HCEC 1CT (cell line): ENCODE measurements at places on chromosomes 7 and 10.

DNA sequence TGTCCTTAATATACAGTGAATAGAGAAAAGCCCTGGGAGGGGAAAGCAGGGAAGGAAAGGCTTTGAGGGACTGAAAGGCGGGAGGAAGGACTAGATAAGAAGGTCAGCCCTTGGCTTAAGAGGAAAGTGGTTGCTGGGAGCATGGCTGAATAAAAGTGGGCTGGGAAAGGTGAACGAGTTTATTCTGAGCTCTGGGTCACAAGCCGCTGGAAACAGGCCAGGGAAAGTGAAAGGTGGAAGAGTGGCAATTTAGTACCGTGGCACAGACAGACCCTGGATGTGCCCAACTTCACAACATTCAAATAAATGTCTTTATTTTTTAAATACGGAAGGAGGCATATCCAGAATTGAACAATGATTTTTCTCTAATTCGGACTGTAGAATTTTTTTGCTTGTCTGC, 39.7 kb downstream of the TAC1 start:
- DNase-seq, result no peak

GRCh38 chr7:135964791-135965190, 12.4 kb downstream of the MTPN start:
- DNase-seq, result peak; percentile 20

GRCh38 chr10:42926843-42927242, 144.2 kb downstream of the BMS1 start:
- DNase-seq, result no peak

DNA sequence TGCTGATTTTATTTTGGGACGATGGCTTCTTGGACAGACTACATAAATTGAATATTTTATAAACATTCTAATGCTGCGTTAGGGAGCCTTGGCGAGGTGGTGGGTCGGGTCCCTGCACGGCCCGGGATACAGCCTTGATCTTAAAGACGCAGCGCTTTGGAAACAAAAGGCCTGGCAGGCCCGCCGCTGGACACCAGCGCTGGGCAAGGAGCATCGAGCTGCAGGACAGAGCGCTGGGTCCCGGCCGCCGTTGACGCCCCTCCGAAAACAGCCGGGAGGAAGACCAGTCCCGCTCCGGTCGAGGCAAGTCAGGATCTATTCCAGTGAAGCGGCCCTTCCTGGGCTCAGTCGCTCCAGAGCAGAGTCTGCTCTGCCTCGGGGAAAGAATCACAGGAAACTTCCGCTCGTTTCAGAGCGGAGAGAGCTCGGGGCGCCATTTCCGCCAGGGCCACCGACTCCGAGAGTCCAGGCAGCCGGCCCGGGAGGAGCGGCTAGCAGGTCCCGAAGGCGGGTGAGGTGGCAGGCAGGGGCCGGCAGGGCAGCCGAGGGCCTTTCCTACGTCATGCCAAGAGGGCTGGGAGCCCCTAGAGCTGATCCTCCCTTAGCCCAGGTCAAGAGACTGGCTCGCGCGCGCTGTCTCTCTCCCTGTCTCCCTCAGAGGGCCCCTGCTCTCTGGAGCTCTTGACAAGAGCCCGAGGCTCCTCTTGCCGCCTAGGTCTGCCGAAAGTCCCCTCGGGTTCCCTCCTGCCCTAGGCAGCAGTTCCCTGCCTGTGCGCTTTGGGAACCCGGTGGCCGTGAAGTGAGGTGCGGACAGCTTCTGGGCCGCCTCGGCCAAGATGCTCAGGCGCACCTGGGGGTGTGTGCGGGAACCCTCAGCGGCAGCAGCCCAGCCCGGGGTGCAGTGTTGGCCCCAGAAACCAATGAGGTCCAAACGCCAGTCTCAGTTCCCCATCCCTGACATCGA, 1.4 kb upstream of the DRGX start:
- DNase-seq, result no peak

DNA sequence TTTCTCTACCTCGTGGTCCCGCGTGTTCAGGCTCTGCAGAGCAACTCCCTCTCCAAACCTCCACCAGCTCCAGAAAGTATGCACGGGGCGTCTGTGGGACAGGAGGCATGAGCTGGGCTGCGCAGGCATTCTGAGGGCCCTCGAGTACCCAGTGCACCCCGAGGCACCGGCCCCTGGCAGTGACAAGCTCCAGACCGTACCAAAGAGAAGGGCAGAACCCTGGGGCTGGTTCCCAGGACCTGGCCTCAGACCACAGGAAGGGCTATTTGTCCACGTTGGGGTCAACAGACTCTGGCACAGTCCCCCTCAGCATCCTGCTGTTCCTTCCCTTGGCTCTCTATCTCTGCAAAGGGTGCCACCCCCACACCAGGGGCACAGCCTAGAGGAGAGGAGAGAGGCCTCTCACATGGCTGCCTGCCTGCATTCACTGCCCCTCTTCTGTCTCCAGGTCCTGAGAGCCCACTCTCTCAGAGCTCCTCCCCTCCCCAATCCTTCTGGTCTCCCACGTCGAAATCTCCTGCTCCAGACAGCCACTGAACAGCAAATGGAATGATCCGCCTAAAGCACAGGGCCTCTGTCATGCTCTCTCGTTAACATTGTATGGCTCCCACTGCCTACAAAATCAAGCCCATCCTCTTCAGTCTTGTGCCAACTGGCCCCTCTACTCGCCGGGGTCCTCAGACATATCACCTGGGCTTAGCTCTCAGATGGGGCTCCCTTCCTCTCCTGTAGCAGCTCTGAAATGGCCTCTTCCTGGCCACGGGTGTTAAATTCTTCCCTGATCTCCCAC, 96.3 kb downstream of the OAT start:
- DNase-seq, result no peak

- DNase-seq, result no peak
Measured at GRCh38 chr7:120869700-120870099, 11.8 kb upstream of the TSPAN12 start.
